Fibroblast of skin of abdomen (primary cell): ENCODE measurements at places on chromosomes 1 and 21.

DNA sequence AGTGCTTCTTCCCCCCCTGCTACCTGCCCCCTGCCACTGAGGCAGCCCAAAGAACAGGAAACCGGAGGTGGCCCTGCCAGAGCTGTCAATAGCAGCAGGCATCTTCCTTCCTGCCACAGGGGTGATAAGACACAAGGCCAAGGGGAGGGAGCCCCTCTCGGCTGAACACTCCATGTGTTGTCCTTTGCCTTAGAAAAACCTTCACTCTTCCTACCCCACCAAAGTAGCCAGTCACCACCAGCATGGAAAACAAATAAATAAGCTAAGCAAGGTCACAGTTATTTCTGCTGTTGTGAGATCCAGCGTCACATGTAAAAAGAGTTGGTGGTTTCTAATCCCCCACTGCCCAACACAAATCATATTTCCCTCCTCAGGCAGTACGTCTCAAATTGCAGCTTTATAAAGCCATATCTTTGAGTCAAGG, 104.8 kb upstream of the DPT start:
- no peak for DNase-seq

DNA sequence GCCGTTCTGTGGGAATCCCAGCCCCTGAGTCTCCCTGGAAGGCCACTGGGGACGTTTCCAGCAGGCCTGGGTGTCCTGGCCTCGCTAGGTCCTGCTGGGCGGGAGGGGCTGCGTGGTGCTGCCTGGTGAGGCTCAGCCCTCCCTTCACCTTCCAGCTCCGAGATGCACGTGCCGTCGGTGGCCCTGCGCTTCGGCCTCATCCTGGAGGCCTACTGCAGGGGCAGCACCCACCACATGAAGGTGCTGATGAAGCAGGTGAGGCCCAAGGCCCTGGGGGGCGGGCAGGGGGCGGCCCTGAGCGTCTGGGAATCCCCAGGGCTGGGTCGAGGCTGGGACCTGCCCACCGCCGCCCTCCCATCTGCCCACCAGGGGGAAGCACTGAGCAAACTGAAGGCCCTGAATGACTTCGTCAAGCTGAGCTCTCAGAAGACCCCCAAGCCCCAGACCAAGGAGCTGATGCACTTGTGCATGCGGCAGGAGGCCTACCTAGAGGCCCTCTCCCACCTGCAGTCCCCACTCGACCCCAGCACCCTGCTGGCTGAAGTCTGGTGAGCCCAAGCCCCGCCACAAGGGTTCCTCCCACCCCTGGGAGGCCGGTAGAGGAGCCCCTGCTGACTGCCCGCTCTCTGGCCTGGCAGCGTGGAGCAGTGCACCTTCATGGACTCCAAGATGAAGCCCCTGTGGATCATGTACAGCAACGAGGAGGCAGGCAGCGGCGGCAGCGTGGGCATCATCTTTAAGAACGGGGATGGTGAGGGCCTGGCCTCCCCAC, 70.3 kb downstream of the PIK3CD start:
- no peak for DNase-seq

- no peak for DNase-seq
Observed at GRCh38 chr1:43005460-43006361, 47.0 kb upstream of the SLC2A1 start.

GRCh38 chr1:95716097-95716496, 482.1 kb downstream of the RWDD3 start:
- DNase-seq, result no peak

DNA sequence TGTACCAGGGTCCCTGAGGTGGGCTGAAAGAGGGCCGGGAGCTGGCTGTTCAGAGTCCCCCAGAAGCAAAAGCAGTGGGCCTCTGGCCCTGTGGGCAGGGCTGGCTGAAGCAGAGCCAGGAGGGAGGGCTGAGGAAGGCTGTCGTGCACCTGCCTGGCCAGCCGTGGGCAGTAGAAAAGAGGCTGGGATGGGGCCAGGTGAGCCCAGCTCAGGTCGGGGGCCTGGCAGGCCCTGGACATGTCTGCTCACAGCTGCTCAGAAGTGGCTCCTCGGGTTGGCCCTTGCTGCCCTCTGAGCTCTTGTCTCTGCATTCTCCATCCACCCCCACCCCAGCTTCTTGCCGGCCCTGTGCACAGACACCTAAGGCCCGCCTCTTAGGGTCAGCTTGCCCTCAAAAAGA, 60.0 kb downstream of the TCP10L start:
- DNase-seq, result no peak

- no peak for DNase-seq
Observed at GRCh38 chr21:36255663-36256062, 64.3 kb upstream of the MORC3 start.

GRCh38 chr1:13832536-13832935, 132.5 kb downstream of the PRDM2 start:
- DNase-seq, result no peak

- peak; percentile 55 for DNase-seq
Observed at GRCh38 chr1:59125676-59126320, 171.1 kb upstream of the FGGY start.

DNA sequence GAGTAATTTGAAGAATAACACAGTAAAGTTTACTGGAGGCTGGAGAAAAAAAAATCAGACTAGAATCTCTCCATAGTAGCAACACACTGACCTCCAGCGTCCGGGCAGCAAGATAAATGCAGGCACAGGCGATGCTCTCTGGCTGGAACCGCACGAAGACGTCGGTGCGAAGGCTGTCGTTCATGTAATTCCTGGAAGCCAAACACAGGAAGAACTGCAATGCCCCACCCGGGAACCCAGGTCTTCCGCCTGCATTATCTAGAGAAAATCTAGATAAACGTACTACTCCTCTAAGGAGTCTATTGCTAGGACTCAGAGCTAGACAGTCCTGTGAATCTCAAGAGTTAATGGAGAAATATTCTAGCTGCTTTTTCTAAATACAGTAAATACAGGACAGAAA, 8.5 kb downstream of the CCNL2 start:
- DNase-seq, result no peak

DNA sequence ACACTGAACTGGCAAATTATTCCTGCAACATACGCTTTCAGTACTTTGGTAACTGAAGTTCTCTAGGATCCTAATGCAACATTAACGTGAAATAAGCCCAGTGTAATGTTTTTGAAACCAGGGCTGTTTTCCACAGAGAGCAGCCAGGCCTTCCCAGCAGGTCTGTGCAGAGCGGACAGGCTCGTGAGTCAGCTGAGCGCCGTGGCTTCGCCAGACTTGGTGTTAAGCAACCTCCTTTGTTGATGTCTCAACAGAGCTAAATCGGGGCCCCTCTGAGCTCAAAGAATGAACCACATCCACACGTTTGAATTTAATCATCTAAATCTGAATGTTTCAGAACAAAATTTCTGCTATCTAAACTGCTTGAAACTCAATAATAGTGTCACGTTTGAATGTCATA, 181.8 kb upstream of the FMN2 start:
- DNase-seq, result peak; percentile 74

DNA sequence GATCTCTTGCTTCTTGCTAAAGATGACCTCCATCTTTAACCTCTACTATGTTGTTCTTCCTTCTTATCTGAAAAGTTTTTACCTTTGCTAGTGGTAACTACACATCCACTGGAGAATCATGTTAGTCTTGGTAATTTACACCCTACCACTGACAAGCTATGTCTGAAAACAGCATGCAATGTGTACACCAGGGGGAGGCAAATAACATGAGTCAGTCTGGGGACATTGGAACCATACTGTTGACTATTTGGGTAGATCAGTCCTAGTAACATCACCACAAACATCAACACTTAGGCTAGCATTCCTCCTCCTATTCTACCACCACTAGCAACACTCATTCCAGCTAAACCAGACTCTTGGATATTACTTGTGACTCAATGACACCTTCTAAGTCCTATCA, 549.0 kb downstream of the KCNT2 start:
- no peak for DNase-seq

DNA sequence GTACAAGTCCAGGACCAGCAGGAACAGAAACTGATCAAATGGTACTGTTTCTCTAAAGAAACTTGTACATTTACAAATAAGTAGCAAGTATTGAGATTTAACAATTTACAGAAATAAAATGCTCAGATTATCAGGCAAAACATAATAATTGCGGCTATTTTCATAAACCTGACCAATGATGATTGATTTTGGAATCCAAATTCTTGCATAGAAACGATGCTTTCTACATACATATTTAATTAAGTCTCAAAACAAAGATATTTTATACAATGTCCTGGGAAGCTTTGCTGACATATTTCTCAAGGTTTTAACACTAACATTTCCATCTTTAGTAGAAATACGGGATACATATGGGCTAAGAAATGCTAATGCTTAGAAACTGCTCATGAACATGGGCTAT, 157.1 kb downstream of the VAV3 start:
- no peak for DNase-seq

- no peak for DNase-seq
Observed at GRCh38 chr1:119774746-119775490, 6.2 kb upstream of the HMGCS2 start.

DNA sequence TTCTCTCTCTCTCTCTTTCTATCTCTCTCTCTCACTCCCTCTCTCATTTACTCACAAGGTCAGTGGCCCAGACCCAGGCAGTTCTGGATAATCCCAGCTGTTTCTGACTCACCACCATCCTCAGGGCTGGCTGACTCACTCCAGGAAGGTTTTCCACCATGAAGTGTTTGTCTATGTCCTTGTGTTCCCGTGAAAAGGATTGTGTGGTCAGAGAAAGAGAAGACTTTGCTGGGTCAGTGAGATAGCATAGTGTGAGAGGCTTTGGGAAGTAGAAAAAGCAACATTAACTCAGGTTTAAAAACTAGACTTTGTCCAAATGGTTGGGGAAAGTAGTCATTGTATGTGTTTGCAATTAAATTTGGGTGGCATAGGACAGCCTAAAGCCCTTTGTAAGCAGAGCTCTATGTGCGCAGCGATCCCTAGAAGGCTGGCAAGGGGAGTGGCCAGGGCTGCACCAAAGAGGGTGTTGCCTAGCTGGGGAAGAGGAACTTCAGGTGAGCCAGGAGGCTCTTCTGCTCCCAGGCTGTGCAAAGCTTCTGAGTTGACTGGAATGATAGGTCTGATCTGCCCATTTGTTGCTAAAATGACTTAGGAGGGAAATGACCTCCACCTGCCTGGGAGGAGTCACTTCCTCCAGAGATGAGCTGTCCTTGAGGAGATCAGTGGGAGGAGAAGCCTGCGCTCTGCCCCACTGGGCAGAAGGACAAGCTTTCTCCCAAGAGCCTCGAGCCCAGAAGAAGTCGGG, 4.9 kb upstream of the CAPN2 start:
- peak; percentile 97 for DNase-seq

GRCh38 chr1:171486048-171486519, 754 bp downstream of the PRRC2C start:
- peak; percentile 63 for DNase-seq

DNA sequence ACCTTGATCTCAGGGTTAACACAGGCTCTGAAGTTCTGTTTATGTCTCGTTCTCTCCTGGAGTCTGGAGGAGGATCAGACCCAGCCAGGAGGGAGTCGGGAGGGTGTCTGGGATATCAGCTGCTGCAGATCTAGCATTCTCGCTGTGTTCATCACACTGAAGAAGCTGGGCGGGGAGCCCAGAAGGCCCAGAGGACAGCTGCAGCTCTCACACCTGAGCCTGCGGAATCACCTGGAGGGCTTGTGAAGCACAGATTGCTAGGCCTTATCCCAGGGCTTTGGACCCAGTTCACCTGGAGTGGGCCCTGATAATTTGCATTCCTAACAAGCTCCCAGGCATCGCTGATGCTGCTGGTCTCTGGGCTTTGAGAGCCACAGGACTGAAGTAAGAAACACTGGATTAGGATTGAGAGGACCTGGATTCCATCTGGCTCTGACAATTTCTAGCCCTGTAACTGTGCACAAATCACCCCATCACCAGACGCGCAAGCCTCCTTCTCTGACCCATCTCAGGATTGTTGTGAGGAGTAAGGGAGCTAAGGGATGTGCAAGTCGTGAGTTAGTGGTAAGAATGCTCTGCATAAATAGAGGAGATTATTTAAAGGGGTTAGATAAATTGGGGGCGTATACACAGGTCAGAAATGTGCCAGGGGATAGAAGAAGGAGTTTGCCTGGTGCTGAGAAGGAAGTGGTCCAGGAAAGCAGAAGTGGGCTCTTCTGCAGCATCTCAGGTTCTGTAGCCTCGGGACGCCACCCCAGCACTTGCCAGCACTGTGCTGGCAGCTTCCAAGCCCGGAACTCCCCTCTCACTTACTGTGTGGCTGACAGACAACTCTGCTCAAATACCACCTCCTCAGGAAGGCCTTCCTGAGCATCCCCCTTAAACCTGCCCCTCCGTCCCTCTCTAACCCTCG, 19.1 kb downstream of the ABCA4 start:
- DNase-seq, result no peak

DNA sequence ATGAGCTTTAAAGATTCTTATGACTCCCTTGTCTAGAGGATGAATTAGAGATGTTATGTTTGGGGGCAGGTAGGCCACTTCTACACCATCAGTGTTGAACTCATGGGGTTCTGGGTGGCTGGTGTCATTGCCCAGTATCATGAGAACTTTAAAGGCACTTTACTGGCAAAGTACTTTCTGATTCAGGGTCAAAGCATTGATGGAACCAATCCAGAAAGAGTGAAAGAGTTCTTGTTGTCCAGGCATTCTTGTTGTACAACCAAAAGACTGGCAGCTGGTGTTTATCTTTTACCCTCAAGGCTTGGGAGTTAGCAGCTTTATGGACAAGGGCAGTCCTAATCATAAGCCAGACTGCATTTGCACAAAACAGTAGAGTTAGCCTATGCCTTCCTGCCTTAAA, 673.0 kb downstream of the USP25 start:
- DNase-seq, result no peak

DNA sequence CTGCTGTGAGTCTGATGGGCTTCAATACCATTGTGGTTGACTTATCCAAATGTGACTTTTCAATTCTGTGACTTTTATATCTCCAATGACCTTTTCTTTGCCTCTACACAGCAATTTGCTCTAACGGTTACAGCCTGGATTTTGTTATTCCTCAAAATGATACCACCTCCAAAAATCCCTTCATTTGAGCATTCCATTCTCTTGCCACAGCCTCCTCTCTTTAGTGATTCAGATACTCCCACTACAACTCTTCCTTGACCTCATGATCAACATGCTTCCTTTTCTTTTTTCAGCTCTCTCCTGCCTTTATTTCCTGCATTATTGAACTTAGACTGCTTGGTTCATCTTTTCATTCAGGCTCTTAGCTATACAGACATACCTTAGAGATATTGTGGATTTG, 16.6 kb upstream of the IL19 start:
- peak; percentile 44 for DNase-seq

- DNase-seq, result peak; percentile 95
Observed at GRCh38 chr1:118158924-118159323, 26.1 kb downstream of the SPAG17 start.

DNA sequence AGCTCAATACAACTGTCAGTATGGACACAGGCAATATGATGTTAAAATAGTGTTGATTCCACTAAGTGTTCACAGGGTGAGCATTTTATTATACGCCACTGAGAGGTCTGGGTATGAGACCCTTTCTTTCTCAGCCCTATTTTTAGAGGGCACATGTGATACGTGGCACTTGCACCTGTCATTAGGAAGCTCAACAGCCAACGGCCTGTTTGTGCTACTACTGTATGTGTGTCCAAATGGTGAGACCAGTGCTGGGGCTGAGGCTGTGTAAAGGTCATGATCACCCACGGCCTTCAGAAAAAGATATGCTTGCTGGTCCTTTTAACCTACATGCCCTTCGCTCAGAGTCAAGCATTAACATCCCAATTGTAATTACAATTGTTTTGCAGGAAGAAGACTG, 176.2 kb downstream of the DUSP10 start:
- no peak for DNase-seq
